ENCODE measurements at places on chromosomes 7 and 10.

GRCh38 chr10:69009360-69009759 is 20.8 kb downstream of the KIFBP start:
- no peak for DNase-seq

DNA sequence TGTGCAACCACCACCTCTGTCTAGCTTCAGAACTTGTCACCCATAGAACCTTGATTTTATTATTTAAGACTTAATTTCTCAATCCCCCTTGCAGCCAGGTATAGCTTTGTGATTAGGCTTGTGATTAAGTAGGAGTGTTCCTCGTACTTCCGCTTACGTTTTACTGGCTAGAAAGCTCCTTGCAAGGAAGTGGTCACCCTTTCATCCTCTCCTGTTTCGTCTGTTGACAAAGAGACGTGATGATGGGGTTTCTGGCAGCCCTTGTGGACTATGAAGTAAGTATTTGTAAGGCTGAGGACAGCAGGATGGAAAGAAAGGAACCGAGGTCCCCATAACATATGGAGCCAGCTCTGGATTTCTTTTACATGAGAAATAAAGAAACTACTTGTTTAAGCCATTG is 86.5 kb upstream of the KDM7A start:
- DNase-seq = no peak

- no peak for DNase-seq
Observed at GRCh38 chr10:63477927-63478326, 12.2 kb upstream of the JMJD1C start.

DNA sequence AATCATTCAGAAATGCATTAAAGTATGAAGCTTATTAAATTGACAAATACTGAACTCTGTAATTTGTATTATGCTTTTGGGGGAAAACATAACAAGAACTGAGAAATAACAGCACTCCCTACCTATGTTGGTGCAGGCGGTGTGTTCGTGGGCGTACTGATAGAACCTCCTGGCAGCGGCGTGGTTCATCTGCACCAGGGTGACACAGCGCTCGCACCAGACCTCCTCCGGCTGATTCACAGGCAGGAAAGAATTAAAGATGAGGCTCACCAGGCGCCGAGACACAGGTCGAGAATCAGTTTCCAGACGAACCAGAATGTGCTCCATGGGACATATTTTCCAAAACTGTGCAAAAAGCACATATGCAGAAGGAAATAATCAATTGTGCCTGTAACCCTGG is 40.2 kb downstream of the NCAPG2 start:
- no peak for DNase-seq

DNA sequence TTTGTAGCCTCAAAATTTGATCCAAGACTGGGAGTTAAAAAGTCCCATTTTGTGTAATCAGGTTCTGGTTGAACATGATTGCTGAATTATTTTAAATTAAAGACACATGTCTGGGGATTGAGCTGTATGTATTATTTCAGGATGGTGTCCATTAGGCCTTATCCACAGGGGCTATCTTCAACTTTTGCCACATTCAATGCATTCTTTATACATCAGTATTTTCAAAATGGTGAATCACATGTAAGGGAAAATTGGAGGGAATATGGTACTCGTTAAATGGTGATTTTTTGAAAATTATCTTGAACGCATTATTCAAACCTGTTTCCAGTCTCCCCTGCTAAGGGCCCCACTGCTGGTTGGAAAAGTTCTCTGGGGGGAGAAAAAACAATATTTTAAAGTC is 367.7 kb upstream of the NPVF start:
- no peak for DNase-seq

DNA sequence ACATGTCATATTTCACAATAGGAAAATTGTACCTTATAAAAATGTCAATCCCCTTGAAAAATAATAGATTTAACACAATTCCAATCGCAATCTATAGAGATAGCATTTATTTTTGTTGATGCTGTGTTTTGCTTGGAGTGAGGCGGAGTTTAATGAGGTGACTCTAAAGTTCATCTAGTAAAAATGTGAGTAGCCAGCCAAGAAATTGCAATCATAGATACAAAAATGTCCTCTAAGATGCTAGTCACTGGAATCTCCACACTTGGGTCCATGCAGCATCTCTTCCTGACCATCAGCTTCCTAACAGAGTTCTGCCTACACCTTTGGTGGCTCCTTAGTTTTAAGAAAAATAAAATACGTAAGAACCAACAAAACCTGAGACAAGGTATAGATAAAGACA is 44.9 kb downstream of the GLI3 start:
- no peak for DNase-seq

DNA sequence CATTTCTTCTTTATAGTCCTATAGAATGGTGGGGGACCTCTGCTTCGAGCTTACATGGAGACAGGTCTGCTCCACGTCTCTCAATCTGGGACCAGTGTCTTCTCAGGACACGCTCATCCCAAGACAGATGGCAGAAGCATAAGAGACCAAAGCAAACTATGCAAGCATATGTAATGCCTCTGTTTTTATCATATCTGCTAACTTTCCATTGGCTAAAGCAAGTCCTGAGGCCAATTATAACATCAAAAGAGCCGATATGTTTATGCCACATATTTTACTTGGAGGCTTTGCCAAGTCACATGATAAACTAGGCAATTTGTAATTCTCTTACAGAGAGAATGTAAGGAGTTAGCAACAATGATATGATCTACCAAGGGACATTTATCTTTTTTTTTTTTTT is 102.6 kb upstream of the NRBF2 start:
- no peak for DNase-seq

GRCh38 chr10:102923601-102924000 is 5.5 kb downstream of the CNNM2 start:
- no peak for DNase-seq

DNA sequence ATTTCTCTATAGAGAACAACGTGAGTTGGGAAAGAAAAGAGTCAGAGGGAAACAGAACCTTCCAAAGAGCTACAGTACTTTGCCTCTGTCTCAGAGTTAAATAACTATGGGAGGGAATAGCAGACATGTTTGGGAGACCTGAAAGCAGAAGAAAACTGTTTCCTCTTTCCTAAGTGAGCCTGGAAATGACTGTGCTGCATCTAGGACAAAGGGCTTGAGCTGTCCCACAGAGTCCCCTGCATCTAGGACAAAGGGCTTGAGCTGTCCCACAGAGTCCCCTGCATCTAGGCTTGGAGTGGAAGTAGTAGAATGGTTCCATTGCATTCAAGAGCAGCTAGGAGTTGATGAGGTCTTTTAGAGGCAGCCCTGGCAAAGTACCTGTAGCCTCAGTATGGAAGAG is 149.7 kb downstream of the DKK1 start:
- no peak for DNase-seq

DNA sequence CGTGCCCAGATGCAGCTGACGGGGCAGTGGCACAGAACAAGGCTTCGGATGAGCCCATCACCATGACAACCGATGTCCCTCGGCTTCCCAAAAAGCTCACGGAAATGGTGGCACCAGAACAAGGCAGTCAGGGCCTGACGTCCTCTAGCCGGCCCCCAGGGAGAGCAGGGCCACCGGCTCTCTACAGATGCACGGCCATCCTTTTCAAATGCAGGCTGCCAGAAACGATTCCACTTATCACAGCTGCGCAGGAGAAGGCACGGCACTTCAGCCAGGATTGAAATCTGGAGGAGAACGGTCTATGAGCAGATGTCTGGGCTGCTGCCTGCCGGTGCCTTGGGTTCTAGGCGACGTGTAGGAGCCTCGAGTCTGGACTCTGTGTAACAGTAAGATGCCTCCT is 223.8 kb downstream of the ZMYND11 start:
- DNase-seq = no peak

DNA sequence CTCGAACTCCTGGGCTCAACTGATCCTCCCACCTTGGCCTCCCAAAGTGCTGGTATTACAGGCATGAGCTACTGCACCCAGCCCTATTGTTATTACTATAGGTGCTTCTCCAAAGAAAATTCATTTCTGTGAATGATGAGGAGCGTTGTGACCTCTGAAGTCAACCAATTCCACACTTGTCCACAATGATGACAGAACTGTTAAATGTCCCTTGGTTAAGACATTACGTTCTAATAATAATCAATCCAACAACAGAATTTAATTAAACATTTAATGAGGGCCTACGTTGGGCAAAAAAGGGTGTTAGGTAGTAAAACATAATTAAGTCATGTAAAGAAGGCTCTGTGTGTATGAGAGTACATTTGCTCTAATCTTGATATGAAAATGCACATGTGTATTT is 18.2 kb downstream of the POLR3A start:
- no peak for DNase-seq

- no peak for DNase-seq
Observed at GRCh38 chr7:96199421-96199820, 122.5 kb downstream of the SLC25A13 start.

- DNase-seq = no peak
Observed at GRCh38 chr10:15526754-15527153, 155.7 kb upstream of the FAM171A1 start.

- no peak for DNase-seq
Observed at GRCh38 chr7:113657603-113658002, 261.2 kb downstream of the PPP1R3A start.

- no peak for DNase-seq
Observed at GRCh38 chr10:123896246-123896927, 4.8 kb upstream of the CPXM2 start.

- no peak for DNase-seq
Observed at GRCh38 chr7:43530553-43531410, 52.1 kb upstream of the STK17A start.

- no peak for DNase-seq
Observed at GRCh38 chr10:127720142-127720541, 16.8 kb upstream of the FOXI2 start.

DNA sequence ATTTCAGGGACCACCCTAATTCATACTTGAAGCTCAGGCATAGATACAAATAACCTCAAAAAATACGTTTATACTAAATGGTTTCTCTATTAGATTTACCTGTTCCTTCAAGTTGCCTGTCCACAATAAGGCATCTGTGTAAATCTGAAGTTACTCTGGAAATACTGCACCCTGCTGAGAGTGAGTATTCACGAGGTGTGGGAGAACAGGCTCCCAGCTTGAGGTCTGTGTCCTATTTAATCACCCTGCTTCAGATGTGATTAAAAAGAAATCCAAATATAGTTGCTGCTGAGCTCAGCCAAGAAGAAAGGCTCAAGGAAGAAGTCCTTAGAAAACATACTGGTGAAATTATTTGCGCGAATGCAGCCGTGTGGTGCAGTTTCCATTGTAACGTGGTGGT is 136.8 kb downstream of the KLF6 start:
- DNase-seq = no peak

- no peak for DNase-seq
Observed at GRCh38 chr7:88311675-88312036, 5.0 kb upstream of the STEAP4 start.

DNA sequence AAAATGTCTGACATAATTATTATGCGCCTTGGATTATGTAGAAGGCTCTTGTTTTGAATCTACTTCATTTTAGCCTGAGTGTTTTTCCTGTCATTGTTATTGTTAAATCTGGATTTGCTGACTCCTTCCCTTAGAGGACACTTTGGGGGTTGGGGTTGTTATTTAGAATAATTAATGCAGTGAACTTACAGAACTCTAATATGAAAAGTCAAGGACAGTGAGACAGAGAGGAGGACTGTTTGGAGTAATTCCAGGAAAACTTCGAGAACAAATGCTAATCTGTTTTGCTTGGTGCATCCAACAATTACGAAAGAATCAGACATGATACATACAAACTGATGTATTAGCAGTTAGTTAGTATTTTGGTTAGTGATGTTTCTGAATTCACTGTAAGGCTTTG is 146.1 kb downstream of the ABCA13 start:
- no peak for DNase-seq

- no peak for DNase-seq
Observed at GRCh38 chr7:26449175-26450165, 157.8 kb downstream of the SNX10 start.

DNA sequence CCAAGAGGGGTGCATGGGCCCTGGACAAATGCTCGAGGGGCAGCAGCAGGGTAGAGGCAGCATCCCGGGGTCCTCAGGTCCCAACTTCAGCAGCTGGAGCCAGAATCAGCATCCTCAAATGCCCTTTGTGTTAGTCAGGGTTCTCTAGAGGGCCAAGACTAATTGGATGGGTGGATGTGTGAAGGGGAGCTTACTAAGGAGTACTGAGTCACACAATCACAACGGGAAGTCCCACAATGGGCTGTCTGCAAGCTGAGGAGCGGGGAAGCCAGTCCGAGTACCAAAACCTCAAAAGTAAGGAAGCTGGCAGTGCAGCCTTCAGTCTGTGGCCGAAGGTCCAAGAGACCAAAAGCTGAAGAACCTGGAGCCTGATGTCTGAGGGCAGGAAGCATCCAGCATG is 162.9 kb upstream of the TCERG1L start:
- no peak for DNase-seq

DNA sequence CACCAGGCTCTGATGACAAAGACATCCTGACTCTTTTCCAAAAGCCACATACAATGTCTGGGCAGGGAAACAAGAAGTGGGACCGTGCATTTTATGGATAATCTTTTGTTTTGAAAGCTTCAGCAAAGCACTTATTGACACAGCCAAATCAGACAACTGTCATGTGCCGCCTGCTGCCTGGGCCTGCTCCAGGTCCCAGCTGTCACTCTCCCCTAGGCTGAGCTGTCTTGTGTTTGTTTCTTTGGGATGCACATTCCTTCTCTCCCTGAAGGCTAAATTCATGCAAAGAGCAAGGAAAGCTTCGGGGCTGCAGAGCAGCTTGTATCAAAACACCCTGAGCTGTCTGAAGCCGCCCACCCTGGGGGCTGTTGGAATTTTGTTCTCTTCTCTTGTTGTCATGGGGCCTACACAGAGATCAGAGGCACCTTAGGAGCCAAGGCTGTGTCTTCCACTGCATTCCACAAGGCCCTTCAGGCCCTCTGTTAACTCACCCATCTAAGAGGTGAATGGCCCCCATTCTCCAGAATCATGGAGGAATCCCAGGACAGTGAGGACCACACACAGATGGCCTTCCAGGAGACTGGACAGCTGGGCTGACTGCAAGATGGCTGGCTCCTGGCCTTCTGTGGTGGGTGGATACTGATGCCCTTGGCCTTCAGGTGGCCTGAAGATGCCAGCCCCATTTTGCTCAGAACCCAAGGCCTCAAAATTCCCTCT is 17.8 kb upstream of the SLC18A2 start:
- no peak for DNase-seq

DNA sequence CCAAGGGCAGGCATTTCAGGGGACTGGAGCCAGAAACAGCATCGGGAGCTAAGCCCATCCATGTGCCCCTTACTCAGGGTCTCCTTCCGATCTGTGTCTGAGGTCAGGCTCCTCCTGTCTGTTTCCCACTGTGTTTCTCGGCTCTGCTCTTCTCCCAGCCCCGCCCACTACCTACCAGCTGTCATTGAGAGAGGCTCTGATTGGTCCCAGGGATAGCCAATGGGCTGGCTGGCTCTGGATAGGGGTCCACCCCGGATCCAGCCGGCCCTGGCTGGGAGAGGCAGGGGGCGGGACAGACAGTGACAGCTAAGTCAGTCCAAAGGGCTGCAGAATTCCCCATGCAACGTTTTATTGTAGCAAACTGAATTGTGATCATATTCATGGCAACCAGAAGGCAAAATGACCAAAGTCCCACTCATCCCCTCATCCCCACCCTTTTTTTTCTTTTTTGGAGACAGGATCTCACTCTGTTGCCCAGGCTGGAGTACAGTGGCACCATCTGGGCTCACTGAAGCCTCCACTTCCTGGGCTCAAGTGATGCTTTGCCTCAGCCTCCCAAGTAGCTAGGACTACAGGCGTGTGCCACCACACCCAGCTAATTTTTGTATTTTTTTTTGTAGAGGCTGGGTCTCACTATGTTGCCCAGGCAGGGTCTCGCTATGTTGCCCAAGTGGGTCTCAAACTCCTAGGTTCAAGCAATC is 76.3 kb downstream of the CLIP2 start:
- DNase-seq = peak; percentile 87

Data from mucosa of descending colon (tissue), 3 donors.